ENCODE measurements at places on chromosomes 6 and 20.

DNA sequence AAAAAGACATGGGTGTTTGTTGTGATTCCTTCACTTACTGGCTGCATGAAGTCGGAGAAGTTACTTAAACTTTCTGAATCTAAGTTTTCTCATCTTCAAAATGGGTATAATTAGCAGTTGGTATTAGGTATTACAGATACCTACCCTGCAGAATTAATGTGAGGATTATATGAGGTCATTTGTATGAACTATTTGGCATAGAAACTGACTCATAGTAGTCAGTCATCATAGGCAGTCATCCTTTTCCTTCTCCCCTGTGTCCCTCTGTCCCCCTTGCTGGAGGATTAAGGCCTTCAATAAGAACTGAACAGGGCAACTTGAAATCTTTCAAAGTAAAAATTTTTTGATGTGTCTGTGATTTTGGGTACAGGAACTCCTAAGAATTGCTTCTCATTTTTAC is 26.3 kb downstream of the RALGAPB start:
- no peak for DNase-seq

DNA sequence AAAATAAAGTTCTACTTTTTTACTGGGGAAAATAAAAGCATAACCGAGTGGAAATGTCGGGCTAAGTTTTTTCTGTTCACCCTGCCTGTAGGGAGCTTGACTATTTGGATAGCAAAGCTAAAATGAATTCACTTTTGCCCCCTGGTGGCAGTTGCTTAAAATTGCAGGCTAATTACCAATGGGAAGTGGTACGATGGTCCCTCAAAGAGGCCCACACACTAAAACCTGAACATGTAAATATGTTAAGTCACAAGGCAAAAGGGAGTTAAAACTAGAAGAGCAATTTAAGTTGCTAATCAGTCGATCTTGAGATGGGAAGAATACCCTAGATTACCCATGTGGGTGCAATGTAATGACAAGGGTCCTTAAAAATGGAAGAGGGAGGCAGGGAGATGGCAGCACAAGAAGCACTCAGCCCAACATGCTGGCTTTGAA is 916 bp upstream of the SUN5 start:
- DNase-seq, result no peak

DNA sequence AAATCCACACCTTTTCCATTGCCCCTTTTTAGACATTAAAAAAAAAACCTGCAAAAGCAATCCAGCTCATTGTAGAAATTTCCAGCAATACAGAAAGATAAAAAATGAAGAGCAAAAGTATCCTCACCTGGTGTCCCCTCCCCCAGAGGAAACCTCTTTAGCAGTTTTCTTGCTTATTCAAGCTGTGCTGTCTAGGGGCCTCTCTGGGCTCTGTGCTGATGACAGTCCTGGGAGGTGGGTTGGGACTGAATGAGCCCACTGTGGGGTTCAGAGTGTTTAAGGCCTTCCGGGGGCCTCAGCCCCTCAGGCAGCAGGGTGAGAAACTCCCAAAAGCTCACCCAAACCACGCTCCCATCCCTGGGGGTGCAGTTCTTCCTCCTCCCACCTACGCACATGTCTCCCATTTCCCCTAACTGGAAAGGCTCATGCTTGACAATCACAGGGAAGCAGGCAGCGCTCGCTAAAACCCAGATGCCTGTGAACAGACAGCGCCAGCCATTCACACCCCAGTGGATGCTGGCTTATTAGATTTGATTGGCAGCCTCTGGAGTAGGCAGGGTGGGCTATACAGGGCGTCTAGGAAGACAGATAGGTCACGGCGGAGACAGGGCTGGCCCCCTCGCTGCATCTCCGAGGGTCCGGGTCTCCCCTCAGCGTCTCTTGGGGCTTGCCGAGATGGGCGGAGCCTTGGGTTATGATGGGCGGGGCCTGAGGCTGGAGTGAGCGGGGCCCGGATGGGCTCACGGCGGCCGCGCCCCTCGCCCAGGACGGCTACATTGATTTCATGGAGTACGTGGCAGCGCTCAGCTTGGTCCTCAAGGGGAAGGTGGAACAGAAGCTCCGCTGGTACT is 4.6 kb downstream of the GUCA1A start:
- no peak for DNase-seq

GRCh38 chr6:97586344-97586743 is 303.3 kb upstream of the MMS22L start:
- DNase-seq, result no peak

DNA sequence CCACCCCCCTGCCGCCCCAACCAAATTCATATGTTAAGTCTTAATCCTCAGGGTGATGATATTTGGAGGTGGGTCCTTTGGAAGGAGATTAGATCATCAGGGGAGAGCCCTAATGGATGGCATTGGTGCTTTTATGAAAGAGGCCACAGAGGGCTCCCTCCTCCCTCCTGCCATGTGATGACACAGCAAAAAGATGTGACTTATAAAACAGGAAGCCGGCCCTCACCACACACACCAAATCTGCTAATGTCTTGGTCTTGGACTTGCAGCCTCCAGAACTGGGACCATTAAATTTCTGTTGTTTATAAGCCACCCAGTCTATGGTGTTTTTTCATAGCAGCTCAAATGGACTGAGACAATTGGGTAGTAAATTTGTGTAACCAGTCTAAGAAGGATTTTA is 176.3 kb downstream of the ADGRG6 start:
- no peak for DNase-seq

- DNase-seq, result no peak
Measured at GRCh38 chr6:82785206-82785605, 280.4 kb downstream of the UBE3D start.

DNA sequence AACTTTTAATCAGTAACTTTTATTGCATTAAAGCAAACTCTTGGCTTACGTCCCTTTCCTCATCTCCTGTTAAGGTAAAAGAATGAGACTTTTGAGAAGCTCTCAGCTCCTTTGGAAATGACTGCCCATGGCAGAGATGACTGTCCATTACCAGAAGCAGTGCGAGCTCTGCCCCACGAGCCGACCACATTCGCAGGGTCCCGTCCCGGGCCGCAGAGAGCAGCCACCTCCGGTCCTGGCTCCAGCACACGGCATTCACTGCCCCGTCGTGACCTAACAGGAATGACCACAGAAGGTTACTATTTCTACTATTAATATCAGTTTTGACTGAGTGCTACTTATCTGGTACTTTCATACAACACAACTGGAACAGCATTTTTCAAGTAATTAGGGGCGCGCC is 63.4 kb downstream of the WDR27 start:
- DNase-seq, result no peak

- DNase-seq, result no peak
Measured at GRCh38 chr20:4711511-4711910, 10.2 kb upstream of the PRND start.

GRCh38 chr6:134420614-134421181 is 102.8 kb upstream of the SGK1 start:
- no peak for DNase-seq

GRCh38 chr6:78513856-78514255 is 353.5 kb upstream of the IRAK1BP1 start:
- DNase-seq, result no peak

DNA sequence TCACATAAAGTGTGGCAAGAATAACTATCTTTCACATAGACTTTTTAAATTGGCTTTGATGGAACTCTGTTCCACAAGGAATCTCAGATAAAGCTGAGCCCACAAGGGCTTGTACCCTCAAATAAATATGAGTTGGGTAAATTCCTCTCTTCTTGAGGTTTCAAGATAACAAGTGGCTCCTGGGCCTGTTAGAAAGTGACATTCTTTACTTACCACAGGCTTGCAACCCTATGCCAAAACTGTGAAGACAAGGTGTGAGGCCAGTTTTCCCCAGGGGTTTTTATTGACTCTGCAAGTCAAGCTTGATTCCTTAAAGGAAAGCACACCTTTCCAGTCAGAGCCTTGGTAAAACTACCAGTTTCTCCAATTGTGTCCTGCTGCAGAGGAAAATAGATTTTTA is 664.8 kb upstream of the GJE1 start:
- DNase-seq, result no peak

GRCh38 chr6:70270287-70271005 is 32.4 kb downstream of the COL9A1 start:
- DNase-seq, result no peak

- DNase-seq, result peak; percentile 45
Measured at GRCh38 chr6:4134841-4135664, at the start of gene ECI2. Gene ECI2 (minus strand): TSS chr6:4135575. CDS start chr6:4135560, 15 bp downstream.

- DNase-seq, result no peak
Measured at GRCh38 chr20:11979306-11979990, 61.8 kb downstream of the BTBD3 start.

GRCh38 chr20:40821429-40821828 is 132.4 kb upstream of the MAFB start:
- no peak for DNase-seq

DNA sequence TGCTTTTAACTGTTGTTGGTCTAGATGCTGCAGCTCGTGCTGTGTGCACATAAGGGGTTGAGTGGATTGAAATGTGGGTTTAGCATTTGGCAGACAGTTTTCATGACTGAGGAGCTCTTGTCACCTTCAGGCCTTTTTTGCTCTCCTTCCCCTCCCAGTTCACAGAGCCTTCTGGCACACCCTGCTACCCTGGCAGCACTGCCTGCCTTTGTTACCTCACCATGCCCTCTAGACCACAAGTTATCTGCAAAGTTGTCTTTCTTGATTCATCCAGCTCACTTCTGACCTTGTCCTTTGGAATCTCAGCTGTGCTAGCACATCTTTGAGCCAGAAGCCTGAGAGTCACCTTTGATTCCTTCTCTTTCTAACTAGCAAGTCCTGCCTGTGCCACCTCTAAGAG is 348.9 kb upstream of the ZFP64 start:
- no peak for DNase-seq

DNA sequence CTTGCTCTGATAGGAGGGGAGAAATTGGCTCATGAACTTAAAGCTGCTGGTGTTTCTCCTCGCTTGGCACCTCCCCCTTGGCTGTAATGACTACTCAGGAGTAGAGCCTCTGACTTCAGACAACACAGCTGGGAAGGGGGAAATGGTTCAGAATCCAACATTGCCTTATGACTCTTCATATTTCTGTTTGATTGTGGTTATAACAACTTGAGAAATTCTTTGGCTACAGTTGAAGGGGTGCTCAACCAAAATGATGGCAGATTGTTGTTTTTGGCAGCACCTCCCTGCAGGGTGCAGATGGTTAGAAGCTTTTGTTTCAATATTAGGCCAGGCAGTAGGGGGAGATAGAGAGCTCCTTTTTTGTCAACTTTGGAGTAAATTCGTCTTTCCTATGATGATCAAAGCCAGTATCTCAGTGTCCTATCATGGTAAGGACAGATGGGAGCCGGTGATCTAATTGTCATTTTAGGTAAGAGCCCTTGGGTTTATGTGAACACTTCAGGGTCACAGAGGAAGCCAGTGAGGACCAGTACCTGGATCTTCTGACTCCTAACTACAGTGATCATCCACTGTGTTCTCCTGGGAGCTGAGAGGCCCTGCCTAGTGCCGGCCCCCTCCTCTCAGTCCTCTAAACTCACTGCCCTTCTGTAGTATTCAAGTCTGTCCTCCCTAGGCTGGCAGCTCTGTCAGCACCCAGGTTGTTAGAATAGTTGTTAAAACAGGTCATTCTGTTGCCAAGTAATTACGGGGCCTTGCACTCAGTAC is 39.9 kb downstream of the RPRD1B start:
- peak; percentile 5 for DNase-seq

- DNase-seq, result no peak
Measured at GRCh38 chr6:158018041-158018771, 36.5 kb downstream of the SYNJ2 start.

DNA sequence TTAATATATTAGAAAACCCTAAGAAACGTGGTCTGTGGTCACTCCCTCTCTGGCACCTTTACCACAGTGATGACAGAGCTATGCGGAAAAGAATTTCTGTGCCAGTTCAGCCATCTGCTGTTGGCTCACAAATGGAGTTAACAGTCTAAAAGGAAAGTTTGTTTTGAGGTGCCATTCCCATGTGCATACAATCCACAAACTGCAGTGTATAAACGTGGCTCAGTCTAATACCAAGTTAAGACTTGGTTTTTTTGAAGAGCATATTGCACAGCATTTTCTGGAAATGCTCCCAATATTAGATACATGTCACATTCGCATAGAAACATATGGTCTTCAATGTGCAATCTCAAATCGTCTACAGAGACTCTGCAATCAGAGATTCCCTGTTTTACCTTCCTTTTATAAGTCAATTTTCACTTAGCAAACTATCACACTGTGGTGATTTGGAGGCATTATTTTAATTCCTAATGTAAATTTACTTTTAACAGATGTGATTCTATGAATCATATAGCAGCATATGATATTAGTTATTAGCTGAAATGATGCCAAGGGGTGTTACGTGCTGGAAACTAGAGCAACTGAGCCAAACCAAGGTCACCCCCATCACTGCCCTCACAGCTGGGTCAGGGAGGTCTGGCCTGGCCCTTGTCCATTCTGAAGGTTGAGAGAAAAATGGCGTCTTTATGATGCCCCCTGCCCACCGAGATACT is 383.5 kb downstream of the PRKN start:
- DNase-seq, result no peak

DNA sequence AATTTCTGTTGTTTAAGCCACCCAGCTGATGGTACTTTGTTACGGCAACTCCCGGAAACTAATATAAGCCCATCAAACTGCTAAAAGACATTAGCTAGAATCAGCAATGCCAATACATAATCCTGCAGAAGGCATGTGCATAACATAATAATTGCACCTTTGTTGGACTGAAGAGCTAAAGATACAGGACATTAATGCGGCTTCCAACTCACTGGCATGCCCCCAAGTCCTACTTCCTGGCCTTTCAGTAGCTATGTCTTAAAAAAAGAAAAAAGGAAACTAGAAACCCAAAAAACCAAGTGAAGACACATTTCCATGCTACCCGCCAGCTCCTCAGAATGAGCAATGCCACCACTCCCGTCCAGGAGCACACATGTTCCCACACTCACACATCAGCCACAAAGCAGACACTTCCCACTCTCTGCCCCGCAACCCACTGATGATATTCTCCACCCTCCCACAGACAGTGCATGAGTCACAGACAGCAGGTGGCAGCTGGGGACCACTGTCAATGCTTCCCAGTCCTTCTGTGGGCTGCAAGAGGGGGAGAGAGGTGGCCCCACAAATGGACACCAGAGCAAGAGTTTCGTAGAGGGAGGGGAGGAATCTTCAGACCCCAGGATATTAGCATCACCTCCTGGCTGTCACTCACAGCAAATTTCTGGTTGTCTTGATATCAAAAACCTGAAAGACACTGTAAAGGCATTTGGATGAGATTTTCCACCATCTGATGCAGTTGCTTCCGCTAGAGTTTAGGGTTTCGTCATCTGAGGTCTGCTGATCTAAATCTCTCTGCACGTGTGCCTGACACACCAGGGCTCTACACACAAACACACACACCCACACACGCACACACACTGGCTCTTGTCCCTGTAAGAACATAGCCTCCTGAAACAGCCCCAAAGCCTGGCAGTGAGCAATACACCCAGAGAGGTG is 32.8 kb downstream of the GFOD1 start:
- DNase-seq, result no peak

Data from NCI-H1092 treated with DMSO at 0.1 percent for 48 hours (cell line).